ENCODE measurements at places on chromosomes 7 and 10.

- no peak for DNase-seq
Measured at GRCh38 chr7:33762151-33762910, 143.0 kb upstream of the BMPER start.

- DNase-seq, result no peak
Measured at GRCh38 chr10:128575761-128576160, 449.5 kb upstream of the MKI67 start.

GRCh38 chr10:16441173-16441840 is 4.5 kb downstream of the PTER start:
- no peak for DNase-seq

DNA sequence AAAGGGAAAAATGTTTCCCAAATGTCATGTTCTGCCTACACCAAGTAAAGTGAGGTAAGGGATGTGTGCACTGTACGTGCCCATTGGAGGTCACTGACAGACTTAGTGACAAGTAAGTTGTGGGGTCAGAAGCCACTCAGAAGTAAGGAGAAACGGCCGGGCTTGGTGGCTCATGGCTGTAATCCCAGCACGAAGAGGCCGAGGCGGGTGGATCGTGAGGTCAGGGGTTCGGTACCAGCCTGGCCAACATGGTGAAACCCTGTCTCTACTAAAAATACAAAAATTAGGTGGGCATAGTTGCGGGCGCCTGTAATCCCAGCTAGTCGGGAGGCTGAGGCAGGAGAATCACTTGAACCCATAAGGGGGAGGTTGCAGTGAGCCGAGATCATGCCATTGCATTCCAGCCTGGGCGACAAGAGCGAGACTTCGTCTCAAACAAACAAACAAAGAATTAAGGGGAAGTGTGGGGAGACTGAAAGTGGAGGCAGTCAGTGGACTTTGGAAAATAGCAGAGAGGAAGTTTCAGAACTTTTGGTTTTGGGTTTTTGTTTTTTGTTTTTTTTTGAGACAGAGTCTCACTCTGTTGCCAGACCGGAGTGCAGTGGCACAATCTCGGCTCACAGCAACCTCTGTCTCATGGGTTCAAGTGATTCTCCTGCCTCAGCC is 114.8 kb downstream of the WDFY4 start:
- DNase-seq, result no peak

GRCh38 chr10:15754937-15755336 is 35.2 kb upstream of the ITGA8 start:
- DNase-seq, result no peak

GRCh38 chr10:104894681-104895080 is 253.6 kb downstream of the SORCS3 start:
- no peak for DNase-seq

DNA sequence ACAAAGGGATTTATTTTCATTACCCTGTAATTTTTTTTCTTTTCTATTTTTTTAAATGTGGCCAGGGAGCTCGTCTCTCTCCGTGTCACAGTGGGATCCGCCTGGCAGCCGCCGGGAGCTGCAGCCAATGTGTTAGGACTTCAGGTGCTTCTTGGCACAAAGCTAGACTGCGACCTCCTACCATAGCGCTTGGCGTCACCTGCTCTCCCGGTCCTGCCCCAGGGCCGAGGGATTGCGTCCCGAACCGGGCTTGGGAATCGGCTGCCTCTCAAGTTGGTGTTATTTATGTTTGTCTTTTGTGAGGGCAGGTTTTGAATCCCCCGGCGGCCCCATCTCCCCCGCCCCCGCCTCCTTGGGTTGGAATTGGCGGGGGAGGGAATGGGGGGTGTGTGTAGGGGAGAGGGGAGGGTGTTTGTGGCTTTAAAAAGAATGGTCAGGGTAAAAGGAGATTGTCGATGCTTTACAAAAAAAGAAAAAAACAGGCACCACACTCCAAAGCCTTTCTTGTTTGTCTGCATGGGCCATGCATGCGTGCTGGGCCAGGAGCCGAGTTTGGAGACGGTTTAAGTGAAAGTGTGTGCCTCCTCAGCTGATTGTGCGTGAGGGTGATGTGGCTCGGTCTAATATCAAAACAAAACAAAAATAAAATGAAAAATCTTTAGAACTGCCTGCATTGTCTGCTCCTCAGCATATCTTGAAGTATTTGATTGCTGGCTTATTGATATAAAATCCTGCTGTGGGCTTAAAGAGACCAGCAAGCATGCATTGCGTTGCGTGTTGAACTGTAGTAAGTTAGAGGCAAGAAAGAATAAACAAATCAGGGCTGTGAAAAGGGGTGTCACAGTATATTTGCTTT is 1.2 kb downstream of the PPP1R9A start:
- DNase-seq, result peak; percentile 44

GRCh38 chr7:143512488-143513340 is 35.0 kb downstream of the TAS2R41 start:
- no peak for DNase-seq

DNA sequence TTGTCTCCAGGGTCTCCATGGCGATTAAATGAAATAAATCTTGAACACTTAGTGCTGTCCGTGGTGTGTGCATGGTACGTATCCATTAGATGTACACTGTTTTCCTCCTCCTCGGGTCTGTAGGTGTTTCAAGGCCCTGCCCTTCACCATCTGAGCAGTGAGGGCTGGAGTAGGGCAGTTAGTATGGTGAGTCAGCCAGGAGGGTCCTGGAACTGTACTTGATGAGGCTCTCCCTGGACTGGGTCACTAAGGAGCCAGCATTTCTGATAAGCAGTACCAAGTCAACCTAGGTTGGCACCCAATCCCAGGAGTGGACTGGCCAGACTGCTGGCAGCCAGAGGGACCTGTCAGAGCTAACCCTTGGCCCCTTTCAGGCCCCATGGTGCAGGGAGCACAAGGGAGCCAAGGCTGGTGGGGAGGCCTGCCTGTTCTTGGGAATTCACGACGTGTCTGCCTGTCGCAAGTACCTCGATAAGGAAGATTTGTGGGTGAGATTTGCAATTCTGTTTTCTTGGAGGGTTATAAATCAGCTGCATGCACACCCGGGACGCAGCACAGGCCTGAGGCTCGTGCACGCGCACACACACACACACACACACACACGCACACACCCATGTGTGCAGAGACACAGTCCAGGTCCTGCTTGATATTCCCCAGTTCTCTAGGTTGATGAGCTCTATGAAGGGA is 114.2 kb downstream of the ZMIZ1 start:
- no peak for DNase-seq

GRCh38 chr10:77004917-77005564 is 632.6 kb downstream of the KCNMA1 start:
- DNase-seq, result no peak

Data from posterior cingulate gyrus (tissue), 11 donors.